ENCODE measurements at places on chromosomes 12 and 14. TPM values are rescaled to one million over a fixed set of nuclear protein-coding genes. Genes with fewer than 3 reads are reported as not detected.
A peak's percentile ranks its signal among the peaks of the same experiment; 100 is the strongest.

DNA sequence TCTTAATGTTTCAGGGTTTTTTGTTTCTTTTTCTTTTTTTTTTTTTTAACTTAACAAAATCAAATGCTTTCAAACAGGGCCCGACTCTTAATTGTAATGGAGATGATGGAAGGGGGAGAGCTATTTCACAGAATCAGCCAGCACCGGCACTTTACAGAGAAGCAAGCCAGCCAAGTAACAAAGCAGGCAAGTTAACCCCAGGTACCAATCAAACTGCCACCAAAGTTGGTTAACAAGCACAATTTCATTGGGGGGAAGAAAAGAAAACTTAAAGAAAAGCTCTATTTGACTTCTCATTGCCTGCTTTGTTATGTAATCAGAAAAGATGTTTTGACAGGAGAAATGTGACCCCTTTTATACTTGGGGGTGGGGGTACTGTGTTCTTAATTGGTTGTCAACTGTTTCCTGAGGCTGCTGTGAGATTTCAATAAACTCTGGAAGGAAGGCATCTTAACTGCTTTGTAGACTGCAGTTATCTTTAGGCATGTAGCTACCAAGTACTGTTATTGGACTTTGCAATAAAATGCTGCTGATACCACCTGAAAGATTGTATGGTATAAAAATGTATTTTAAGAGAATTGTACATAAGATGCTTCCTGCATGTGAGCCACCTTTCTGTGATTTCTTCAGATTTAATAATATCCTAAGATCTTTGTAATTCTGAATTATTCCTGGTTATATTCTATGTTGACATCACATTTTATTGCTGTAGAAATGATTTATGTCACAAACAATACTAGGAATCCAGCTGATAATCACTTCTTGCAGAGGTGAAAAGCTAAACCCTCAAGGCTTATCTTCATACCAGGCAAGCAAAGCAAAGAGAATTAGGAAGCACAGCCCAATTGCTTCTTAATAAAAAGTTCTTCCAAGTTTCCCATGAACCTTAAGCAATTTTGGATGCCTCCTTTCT, 26.9 kb downstream of the MAPKAPK5 start:
- DNase-seq: no peak

DNA sequence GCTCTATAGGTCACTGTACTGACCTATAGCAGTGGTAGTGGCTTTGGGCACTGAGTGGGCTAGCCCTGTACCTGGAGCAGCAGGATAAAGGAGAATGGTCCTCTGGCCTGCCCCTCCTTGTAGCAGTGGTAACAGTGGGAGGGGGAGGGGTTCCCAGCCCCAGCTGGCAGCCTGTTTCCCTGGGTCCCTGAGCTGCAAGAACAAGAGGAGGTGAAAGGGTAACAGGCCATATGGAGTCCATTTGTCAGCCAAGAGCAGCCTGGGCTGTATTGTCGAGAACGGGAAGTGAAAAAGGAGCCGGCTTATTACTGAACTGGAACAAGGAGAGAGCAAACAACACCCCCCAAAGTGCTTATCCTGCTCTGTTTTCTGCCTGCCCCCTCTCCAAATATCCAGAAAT, 73.8 kb upstream of the SRSF5 start:
- no peak for DNase-seq

DNA sequence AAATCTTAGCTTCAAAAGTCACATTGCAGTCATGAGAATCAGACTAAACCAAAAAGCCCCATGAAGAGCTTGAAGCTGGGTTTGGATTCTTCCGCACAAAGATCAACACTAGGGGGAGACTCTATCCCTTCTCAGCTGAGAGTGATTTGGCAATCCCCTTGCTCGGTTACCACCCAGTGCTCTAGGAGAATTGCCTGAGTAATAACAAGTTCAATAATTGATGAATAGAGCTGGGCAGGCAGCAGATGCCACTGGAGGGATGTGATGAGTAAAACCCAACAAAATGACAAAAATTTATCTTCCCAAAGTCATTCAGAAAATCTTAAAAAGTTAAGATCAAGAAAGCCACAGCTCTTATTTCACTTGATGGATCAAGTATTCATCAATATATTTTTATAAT, 185.6 kb upstream of the ARID2 start:
- peak; percentile 65 for DNase-seq

OR6C2 gene
- not detected for total RNA-seq

DNA sequence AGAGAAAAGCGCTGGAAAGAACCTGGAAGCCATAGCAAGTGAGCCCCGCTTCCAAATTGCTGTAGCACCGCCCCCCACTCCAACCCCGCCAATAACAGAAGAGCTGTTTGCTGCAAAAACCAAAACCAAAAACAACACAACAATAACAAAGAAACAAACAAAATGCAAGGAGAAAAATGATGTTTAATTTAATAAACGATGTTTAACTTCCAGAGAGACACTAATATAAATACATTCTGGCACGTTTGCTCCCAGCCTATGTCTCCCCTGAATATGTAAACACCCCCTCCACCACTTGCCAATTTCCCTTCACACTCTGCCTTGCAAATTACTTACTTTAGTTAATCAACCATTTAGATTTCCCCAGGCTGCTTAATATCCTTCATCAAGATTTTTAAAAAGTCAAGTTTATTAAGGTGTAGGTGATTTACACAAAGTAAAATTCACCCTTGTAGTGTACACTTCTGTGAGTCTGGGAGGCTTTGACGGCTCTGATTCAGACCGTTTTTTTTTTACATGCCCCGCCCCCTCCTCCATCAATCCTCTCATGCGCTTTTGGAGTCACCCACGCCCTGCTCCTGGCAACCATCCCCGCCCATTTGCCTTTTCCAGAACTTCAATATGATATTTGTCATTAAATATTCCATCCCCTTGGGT, 482 bp upstream of the IFI27L2 start:
- DNase-seq: no peak

GRCh38 chr12:85794531-85794930, 41.7 kb downstream of the RASSF9 start:
- no peak for DNase-seq

CPSF2 gene
- 112 TPM for total RNA-seq

DNA sequence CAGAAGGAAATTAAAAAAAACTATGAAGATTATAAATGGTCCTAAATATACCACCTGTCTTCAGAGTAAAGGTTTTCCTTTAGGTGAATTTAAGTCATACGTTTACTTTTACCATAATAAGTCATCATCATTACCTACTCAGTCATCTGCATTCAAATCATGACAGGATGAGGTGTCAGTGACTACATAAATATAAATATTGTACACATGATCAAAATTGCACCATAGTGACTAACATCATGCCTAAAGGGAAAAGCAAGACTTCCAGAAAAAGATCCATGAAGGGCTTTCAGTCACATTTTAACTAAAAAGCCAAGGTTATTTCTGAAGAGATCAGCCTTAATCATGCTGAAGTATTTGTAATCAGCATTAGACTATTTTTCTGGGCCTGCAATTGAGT, 759.9 kb upstream of the FLRT2 start:
- no peak for DNase-seq

CPNE6 gene
- not detected for total RNA-seq

DNA sequence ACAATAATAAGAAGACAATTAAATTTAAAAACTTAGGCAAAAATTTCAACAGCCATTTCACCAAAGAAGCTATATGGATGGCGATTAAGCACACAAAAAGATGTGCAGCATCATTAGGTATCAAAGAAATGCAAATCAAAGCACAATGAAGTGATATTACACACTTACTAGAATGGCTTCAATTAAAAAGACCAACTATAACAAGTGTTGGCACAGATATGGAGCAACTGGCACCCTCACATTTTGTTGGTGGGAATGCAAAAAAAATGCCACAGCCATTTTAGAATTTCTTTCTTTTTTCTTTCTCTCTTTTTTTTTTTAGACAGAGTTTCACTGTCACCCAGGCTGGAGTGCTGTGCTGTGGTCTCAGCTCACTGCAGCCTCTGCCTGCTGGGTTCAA, 1.9 kb upstream of the PRDM4 start:
- DNase-seq: no peak

ZDHHC22 gene
- total RNA-seq: not detected

DNA sequence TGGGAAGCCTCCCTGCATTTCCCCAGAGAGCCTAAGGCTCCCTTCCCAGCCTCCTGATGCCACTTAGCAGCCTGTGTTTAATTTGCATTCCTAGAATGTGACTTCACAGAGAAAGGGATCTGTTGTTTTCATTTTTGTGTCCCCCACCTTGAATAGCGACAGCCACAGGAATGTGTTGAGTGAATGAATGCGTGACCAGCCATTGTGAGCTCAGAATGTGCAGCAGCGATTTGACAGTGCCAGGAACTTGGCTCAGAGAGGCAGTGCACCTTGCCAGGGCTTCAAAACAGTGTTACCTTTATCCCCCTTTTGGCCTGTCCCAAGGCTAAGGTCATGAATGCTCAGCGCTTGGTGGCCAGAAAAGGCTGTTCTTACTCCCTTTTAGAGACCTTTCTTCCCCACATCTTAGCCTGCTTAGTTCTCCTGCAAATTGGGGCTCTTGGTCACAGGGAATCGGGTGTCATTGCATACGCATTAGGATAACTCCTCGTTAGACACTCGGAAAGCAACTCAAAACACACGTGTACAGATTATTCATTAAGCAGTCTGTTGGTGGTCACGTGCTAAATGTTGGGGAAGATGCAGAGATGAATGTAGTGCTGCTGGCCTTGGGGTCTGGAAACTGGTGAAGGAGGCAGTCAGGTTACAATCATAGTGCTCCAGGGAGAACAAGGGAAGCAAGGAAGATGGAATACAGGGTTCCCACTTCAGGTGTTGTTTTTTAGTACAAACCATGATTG, 9.8 kb downstream of the NTF3 start:
- DNase-seq: peak; percentile 70

DNA sequence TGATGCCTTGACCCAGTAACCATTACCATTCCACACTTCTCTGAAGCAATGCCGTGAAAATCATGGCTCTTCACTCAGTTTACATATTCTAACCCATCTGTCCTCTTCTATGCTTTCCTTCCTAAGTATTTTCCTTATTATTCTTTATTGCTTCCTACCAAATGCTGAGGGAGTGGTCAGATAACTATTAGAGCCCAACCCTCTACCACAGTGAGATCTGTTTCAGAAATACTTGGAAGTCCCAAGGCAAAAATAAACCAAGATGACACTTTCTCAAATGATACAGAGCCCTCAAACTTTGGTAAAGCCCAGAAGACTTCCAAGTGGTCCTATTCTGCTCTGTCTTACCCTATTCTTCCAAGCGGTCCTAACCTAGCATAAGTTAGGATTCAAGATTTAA, 68.0 kb downstream of the MED13L start:
- DNase-seq: no peak

MAP3K9 gene
- total RNA-seq: 0.33 TPM

DNA sequence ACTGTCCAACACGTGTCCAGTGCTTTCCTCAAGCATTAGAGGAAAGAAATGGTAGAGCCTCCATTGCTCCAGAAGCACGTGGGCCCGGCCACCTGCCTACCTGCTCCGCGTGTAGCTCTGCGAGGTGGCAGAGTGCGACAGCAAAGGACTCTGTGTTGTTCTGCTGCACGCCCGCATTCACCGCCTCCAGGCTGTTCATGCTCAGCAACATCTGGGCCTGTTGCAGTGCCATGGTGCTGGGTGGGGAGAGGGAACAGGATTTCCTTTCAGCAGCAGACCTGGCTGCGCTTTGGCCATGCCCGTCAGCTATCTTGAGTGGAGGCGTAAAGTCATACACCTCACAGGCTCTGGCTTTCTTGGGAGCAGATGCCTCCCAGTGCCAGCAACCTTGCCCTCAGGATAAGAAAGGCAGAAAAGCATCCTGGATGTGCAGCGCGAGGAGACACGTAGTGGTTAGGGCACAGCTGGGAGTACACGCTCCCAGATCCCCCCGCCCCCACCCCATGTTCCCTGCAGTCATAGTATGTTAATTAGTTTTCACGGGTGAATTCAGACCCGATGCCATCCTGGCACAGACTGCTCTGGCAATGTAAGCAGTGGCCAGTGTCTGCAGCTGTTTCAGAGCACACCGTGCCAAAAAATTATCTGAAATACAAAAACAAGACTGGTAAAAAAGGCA, 25.1 kb downstream of the ANAPC5 start:
- DNase-seq: no peak

DNA sequence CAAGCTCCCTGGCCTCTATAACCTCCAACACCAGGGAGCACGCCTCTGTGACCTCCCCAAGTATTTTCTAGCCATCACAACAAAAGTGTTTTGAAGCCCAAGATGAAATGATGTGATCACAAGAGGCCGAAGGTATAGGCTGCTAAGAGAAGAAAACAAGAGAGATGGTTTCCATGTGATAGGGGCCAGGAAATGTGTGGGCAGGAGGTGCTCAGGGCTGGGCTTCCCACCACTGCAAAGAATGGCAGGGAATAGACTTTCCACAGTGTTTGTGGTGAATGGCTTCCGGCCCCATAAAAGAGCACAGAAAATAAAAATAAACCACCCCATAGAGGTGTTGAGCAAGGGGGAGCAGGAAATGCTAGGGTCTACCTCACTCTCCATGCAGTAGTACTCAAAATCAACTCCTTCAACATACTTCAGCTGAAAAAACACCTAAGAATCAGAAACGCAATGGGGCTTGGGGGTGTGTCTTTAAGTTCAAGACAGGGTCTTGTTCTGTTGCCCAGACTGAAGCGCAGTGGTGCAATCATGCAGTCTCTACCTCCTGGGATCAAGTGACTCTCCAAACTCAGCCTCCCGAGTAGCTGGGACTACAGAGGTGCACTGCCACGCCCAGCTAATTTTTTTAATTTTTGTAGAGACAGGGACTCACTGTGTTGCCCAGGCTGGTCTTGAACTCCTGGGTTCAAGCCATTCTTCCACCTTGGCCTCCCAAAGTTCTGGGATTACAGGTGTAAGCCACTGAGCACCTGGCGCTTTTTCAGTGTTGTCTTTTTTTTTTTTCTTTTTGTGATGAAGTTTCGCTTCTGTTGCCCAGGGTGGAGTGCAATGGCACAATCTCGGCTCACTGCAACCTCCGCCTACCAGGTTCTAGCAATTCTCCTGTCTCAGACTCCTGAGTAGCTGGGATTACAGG, 27.1 kb downstream of the DAD1 start:
- DNase-seq: no peak

FGD6 gene
- 5.9 TPM for total RNA-seq

C14orf132 gene
- total RNA-seq: 23.0 TPM

DNA sequence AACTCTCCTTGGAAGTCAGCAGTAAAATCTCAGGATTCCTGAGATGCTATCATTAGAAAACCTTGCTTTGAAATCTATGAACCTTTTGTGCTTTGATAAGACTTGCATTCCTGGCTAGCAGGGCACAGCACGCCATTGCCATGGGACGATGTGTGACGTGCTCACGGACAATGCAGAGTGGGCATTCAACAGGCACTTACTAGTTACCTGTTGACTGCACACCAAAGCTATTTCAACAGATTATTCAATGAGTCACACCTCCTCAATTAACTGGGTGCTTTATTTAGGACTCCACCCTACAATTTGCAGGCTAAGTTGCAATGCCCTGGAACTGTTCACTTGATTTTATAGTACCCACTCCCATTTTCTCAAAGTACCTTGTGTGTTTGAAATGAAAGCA, 11.3 kb downstream of the NOS1 start:
- no peak for DNase-seq

All from HFFc6 (cell line).